ENCODE measurements at places on chromosomes 5 and 9.

GRCh38 chr5:40441733-40442132, 238.0 kb upstream of the PTGER4 start:
- no peak for DNase-seq

DNA sequence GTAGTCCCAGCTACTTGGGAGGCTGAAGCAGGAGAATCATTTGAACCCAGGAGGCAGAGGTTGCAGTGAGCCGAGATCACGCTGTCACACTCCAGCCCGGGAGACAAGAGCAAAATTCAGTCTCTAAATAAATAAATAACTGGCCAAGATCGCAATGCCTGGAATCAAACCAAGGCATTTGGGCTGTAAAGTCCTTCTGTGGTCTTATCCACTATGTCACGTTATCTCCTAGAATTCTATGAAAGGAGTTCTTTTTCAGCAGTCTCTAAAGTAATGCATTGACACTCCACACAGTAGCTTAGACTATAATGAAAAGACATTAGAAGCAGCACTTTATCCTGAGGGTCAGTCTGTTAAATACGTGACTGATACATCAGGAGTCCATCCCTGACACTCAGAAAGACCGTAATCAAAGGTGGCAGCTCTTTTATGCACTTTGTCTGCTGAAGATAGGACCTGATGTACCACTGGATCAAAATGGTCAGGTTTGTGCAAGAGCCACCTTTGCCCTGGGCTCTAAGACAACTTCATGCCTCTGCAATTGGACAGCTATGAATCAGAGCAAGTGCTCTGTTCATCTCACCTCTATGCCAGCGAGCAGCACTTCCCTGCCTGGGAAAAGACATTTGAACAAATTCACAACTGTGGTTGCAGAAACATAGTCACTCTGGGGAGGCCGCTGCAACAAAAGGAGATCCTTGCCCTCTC, 31.7 kb upstream of the GNA14 start:
- no peak for DNase-seq

GRCh38 chr9:19032406-19032805, 603 bp downstream of the SAXO1 start:
- no peak for DNase-seq

- DNase-seq: no peak
Measured at GRCh38 chr9:94622087-94622800, 17.1 kb downstream of the FBP1 start.

GRCh38 chr9:38067859-38068681, 957 bp downstream of the SHB start:
- no peak for DNase-seq

DNA sequence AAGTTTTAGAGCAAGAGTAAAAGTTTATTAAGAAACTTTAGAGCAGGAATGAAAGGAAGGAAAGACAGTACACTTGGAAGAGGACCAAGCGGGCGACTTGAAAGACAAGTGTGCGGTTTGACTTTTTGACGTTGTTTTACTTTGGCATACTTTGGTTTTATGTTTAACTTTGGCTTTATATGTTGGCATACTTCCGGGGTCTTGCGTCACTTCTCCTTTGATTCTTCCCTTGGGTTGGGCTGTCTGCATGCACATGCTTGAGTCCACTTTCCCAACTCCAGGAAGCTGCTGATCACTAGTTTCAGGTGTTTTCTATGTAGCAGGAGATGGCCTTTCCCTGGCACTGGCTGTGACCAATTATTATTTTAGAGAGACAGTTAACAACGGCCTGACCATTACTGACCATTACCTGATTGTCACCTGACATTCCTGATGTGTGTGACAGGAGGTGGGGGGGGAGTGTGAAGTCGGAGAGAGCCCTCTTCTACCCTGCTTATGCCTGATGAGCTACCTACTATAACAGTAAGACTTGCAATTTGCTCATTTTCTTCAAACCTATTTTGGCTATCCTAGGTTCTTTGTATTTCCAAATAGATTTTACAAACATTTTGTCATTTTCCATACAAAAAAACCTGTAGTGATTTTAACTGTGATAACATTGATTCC, 45.5 kb downstream of the TNFSF8 start:
- DNase-seq: no peak

- DNase-seq: peak; percentile 41
Measured at GRCh38 chr9:2655411-2655901, 33.9 kb downstream of the VLDLR start.

- no peak for DNase-seq
Measured at GRCh38 chr9:76403352-76403751, 9.1 kb upstream of the RFK start.

DNA sequence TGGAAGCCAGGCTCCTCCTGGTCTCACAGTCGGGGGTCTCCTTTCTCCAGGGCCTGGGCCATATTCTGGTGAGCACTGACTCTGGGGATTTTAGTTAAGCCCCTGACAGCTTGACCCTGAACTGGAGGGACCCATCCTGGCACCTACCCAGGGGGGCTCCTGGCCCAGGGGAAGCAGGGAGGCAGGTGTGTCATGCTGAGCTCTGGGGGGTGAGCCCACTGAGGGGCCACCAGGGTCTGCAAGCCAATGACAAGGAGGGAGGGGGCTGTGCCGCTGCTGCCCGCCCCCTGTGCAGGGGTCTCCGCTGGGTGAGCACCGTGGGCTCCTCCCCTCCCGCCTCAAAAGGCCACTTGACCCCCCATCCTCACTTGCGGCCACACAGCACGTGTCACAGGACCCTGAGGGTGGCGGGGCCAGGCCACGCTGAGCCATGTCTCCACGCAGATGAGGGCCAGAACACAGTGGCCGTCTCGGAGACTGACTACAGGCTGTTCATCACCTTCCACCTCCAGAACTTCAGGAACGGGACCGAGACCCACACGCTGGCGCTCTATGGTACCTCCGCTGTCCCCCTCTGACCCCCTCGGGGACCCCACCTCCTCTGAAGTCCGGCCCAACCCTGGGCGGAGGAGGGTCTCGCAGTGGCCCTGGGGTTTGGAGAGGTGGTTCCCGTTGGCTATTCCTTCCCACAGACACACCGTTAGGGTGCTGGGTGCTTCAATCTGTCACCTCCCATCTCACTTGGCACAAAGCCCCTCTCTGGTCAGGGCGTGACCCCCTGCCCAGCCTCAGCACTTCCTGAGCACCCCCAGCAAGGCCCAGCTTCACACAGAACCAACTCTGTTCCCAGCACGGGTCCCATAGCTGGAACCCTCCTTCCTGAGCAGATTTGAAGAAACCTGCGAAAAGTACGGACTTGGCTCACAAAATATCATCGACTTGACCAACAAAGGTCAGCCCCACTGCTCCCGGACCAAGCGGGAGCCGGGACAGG, 2.0 kb downstream of the LCN9 start:
- no peak for DNase-seq

GRCh38 chr5:36240779-36241630, 720 bp downstream of the NADK2 start:
- DNase-seq: peak; percentile 8

- DNase-seq: no peak
Measured at GRCh38 chr5:6660688-6661087, 27.4 kb downstream of the SRD5A1 start.
